ENCODE measurements at places on chromosomes 5 and 9.

DNA sequence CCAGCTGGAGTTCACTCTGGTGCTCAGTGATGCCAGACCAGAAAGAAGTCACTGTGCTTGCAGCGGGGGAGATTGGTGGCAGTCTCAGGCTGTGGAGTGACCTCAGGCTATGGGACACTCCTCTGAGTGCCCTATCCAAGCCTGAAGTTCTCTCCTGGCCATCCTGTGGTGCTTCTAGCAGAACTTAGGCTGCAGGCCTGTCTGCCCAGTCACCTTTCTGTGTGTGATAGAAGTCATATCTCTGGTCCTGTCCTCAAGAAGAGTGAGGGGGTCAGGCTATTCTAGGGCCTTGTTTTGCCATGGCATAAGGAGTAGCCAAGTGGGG, 9.3 kb downstream of the PDLIM4 start:
- DNase-seq, result no peak

DNA sequence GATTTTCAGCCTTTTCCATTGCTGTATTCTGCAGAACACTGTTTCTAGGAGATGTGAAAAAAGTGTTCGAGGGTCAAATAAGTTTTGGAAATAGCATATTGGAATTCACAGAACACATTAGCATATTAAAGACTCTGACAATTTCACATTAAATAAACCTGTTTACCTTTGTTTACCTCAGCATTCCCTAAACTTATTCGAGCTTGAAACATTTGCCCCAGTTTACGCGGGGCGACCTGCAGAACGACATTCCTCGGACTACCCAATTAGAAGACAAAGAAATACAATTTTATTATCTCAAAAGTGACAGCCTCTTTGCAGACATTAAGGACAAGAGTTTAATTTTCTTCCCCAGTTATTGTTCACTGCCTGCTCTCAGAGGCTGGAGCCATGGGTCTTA, 110.3 kb upstream of the NFIB start:
- no peak for DNase-seq

DNA sequence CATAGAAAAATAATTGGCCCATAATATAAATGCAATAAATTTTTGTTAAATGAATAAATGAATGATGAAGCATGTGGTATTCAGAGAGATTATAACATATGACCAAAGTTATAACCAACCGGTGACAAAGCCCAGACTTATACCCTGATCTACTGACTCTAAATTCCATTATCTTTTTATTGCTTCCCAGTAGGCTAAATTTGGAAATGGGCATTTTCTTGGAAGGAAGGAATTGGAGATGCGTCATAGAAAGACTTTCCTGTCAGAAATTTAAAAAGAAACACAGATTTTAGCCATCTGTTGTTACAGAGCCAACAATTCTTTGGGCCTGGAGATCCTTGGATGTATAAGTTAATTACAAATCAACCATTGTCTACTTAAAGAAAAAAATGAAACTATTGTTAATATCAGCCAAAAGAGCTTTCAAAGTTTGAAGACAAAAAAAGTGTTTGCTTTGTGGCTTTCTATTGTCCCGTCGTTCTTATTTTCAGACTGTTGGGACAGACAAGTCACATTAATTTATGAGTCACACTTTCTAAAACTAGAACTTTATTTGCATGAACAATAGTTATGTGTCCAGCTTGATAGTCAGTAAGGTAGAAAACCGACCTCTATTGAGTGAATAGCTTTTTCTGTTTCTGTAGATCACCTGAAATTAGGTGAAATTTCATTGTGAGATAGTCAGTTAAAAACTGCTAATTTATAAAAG, 428.7 kb downstream of the GABRG2 start:
- DNase-seq, result no peak

DNA sequence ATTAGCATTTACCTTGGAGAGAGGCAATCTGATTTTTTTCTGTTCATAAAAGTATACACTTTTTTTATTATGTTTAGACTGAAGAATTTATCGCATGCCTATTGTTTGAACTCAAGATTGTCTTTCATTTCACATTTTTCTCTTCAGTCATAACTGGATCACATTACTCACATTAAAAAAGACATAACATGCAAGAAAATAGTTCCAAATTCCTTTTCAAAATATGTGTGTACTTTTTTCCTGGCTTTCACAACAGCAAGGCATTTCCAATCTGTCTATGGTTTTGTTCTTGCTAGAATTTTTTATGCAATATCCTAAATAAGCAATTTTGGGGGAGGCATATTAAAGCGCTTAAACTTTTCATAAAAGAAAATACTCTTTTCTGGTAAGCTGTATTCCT, 21.2 kb downstream of the FTMT start:
- no peak for DNase-seq

DNA sequence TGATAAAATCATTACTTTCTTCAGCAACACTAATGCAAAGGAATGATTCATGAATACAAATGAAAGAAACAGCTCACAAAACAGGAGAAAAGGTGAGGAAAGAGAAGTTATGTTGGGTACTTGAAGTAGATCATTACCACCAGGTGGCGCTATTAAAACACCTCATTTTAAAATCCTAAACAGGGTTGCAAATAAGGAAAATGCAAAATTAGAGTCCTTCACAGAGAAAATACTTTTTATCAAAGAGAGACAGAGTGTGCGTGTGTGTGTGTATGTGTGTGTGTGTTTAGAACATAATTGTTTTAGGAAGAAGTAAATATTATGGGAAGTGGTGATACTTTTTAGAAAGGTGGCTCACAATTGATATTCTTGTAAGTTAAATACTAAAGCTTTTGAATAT, 49.5 kb upstream of the CD180 start:
- DNase-seq, result no peak

GRCh38 chr5:3333836-3334235, 261.8 kb upstream of the IRX1 start:
- no peak for DNase-seq

DNA sequence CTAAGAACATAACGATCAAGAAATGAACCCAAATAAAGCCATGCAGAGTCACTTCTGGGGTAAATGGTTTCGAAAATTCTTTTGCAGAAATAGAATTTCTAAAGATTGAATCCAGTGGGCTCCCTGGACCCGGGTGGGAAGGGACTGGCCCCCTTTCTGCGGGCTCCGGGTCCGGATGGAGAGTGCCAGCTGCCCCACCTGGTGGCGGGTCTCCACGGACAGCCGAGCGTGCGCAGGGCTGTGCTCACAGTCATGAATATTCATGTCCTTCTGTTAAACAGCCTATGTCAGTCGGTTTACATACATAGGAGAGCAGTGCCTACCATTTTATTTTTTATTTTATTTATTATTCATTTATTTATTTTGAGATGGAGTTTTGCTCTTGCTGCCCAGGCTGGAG, 4.7 kb upstream of the PPP1R26 start:
- DNase-seq, result no peak

DNA sequence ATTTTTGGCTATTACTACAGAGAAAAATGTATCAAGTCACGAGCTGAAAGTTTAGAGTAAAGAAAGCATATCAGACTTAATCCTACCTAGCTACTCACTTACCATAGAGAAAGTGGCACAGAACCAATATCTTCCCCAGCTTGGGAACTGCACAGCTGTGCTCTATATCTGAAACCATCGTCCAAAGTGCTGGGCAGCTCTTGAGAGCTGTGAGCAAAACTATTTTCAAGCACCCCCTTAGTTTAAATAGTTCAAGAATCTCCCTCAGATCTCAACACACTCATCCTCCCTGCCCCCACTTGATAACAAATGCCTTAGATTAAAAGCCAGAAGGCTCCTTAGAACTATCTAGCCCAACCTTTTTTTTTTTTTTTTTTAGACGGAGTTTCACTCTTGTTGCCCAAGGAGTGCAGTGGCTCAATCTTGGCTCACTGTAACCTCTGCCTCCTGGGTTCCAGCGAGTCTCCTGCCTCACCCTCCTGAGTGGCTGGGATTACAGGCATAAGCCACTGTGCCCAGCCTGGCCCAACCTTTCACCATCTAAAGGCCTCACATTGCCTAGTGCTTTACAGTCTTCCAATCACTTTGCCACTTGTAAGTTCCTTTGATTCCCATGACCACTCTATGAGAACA, 94.2 kb upstream of the APC start:
- DNase-seq, result no peak

DNA sequence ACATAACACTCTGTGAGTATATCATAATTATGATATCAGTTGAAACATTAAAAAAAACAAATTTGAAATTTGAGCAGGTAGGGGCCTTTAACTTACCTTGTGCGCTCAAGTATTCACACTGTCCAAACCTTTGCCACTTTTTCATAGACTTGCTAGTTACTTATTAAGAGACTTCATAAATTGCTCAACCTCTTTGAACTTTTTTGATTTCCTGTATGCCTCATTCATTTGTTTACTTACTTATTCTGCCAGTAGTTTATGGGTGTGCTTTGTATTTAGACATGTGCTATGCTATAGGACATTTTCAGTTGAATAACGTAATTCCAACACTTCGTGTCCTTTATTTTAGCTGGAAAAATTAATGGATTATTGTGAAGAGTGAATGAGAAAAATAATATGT, 204.8 kb downstream of the HCN1 start:
- no peak for DNase-seq

GRCh38 chr5:10304932-10305331, 2.8 kb downstream of the CMBL start:
- no peak for DNase-seq

DNA sequence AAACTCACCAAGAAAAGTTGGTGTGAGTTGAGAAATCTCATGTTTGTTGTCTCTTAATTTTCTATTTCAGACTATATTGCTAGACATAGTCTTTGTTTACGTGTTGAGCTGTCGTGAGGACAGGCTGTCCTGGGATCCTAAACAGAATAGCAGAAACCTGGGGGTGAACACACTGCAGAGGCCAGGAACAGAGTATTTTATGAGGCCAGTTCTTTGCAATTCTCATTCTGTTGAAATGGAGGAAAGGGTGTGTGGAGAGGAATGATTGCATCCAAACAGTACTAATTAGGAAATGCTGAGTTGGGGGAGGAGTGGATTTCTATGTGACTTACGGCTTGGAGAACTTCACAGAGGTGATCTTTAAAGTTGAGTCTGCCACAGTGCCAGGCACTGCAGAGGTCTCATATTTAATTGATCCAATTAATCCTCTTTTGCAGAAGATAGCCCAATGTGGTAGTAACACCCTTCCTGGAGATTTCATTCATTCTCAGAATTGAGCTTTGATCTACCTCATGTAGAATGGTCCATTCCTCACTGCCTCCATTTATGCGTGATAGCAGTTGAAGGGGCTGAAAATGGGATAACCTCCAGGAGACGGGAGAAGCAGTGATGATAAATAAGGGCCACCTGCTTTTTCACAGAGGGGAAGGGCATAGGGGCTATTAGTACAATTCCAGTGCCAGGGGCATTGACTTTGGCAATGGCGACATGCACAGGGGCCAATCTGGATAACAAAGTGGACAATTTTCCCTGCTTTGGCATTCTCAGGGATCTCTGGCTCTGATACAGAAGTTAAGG, 84.7 kb upstream of the TNFAIP8 start:
- no peak for DNase-seq

- DNase-seq, result no peak
Observed at GRCh38 chr5:123937230-123937629, 425.3 kb downstream of the CSNK1G3 start.

GRCh38 chr9:91177081-91177480, 184.6 kb downstream of the AUH start:
- DNase-seq, result no peak

GRCh38 chr5:11010429-11011210, 249.6 kb upstream of the DAP start:
- DNase-seq, result no peak

DNA sequence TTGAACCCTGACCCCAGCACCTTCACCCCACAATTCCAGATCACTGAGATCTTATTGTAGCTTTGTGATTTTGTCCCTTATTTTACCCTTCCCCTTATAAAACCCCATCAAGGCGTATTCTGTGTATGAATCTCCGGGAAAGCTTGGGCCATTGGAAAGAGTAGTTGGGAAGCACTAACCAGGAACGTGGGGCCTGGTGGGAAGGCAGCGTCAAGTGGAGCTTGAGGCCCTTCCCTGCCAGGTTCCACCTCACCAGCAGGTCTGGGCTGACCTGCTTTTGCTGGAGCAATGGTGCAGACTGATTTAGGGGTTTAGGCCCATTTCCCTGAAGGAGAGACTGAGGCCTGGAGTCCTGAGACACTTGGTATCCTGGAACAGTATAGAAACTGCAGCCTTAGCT, 9.3 kb downstream of the PHF2 start:
- no peak for DNase-seq

GRCh38 chr5:123088031-123088805, 823 bp upstream of the PRDM6 start:
- DNase-seq, result no peak

DNA sequence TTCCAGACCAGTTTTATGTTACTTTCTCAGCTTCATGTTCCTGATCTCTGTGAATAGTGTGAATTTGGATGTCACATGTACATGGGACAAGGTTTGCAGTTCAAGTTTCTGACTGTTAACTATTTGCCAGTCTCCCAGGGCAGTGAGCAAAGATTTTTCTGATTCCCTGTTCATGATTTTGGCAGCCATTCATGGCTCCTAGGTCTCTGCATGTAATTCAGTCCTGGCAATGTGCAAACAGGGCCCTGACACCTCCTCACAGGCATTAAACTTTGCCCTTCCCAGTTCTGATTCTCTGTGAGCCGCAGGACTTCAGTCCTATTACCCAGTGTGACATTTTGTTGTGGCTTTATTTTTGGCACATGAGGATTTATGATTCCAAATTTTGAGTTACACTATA, 349.7 kb downstream of the ARRDC3 start:
- no peak for DNase-seq

- no peak for DNase-seq
Observed at GRCh38 chr5:133229931-133230664, 178.3 kb downstream of the HSPA4 start.

- DNase-seq, result no peak
Observed at GRCh38 chr9:128733256-128733655, 9.3 kb upstream of the ZDHHC12 start.

GRCh38 chr5:39857041-39857440, 432.3 kb upstream of the DAB2 start:
- no peak for DNase-seq

GRCh38 chr5:41193456-41194205, 19.7 kb downstream of the C6 start:
- DNase-seq, result no peak

GRCh38 chr5:41856644-41857491, 13.4 kb downstream of the OXCT1 start:
- DNase-seq, result no peak

DNA sequence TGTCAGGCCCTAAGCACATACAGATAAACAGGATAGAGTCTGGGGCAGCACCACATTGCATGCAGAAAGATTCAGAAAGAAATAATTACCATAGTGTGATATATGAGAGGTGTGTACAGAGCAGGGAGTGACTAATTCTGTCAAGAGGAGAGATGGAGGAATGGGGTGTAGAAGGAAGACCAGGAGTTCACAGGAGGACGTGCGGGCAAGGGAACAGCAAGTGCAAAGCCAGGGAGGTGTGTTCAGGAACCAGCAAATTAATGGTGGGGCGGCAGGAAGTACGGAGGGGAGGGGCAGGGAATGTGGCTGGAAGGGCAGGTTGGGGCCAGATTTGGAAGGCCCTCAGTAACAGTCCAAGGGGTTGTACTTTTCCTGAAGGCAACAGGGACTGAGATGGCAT, 17.4 kb downstream of the EGR1 start:
- DNase-seq, result no peak

- DNase-seq, result no peak
Observed at GRCh38 chr9:132472599-132472998, 62.6 kb downstream of the CFAP77 start.

- peak; percentile 87 for DNase-seq
Observed at GRCh38 chr9:35829084-35829763, at the start of gene TMEM8B. TSS of gene TMEM8B (plus strand) at chr9:35829228. CDS start at chr9:35829448, 220 bp downstream.
